ENCODE measurements at places on chromosomes 4 and X.

GRCh38 chrX:114584375-114584943 lies 573 bp downstream of the HTR2C start:
- DNase-seq = no peak

- DNase-seq = no peak
These were observed 12.8 kb downstream of the SUPT20HL2 start for GRCh38 chrX:24301060-24301459.

DNA sequence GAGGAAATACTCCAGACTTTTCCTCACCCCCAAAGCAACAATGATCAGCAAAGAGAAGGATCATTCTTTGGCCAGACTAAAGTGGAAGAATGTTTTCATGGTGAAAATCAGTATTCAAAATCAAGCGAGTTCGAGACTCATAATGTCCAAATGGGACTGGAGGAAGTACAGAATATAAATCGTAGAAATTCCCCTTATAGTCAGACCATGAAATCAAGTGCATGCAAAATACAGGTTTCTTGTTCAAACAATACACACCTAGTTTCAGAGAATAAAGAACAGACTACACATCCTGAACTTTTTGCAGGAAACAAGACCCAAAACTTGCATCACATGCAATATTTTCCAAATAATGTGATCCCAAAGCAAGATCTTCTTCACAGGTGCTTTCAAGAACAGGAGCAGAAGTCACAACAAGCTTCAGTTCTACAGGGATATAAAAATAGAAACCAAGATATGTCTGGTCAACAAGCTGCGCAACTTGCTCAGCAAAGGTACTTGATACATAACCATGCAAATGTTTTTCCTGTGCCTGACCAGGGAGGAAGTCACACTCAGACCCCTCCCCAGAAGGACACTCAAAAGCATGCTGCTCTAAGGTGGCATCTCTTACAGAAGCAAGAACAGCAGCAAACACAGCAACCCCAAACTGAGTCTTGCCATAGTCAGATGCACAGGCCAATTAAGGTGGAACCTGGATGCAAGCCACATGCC lies 89.7 kb downstream of the TET2 start:
- DNase-seq = no peak

DNA sequence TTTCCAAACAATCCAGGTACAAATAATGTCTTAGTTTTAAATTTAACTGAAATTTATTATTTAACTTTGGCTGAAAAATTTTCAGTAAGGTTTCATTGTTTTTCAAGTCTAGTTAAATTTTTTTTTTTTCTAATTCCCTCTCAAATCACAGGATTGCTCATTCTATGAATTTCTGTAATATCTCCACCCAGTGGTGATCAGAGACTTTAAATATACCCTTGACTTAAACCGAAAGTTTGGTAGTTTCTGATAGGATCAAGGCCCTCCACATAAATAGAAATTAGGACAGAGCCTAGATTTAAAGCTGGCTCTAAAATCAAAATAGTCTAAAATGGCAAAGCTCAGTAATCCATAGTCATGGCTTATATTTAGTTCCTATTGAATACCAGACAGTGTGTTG lies 175.4 kb downstream of the TBCK start:
- no peak for DNase-seq

GRCh38 chrX:25548811-25549210 lies 533.0 kb upstream of the ARX start:
- no peak for DNase-seq

DNA sequence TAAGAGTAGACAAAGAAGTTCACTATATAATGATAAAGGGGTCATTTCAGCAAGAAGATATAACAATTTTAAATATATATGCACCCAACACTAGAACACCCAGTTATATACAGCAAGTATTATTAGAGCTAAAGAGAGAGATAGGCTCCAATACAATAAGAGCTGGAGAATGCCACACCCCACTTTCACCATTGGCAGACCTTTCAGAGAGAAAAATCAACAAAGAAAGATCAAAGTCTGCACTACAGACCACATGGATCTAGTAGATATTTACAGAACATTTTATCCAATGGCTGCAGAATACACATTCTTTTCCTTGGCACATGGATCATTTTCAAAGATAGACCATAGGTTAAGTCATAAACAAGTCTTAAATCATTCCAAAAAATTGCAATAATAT lies 479.7 kb upstream of the DIAPH2 start:
- DNase-seq = no peak

DNA sequence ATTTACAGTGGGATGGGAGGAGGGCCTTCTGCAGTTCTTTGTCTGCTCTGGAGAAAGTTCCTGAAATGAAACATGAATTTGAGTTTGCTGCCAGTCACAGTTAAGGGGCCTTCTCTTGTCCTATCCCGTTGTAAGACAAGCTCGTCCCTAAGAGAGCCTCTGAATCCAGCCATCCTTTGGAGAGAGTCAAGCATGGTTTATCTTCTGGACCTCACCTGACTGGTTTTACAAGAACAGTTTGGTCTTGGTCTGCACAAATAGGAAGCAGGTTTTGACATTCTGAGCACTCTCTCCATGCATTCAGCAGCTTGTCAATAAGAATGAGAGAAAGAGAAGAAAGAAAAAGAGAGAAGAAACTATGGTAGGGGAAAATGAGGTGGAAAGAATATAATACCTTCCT lies 20.4 kb upstream of the TENM3 start:
- no peak for DNase-seq

- no peak for DNase-seq
These were observed 1841.8 kb downstream of the PCDH7 start for GRCh38 chr4:32562010-32562409.

DNA sequence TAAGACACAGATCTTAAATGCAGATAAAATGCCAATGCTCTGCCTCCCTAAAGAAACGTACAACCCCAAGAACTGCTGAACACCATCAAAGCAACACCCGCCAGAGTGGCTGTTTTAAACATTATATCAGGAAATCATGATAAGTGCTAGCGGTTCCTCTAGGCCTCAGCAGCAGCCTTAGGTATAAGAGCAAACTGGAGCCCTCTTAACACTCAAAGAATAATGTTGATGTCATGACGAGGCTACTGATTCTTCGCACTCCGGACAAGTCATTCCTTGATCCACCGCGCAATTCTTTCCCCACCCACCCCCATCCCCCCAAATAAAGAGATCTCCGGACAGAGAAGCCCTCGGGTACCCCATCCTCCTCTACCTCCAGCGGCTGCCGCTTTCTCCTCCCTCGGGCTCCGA lies 507 bp downstream of the LIN54 start:
- DNase-seq = peak; percentile 27

- peak; percentile 17 for DNase-seq
These were observed 2.7 kb upstream of the MAML3 start for GRCh38 chr4:140156529-140157171.

GRCh38 chr4:37516057-37516775 lies 170.0 kb downstream of the RELL1 start:
- no peak for DNase-seq

GRCh38 chrX:45716750-45717149 lies 516.1 kb upstream of the DIPK2B start:
- DNase-seq = no peak

- DNase-seq = no peak
These were observed 405 bp downstream of the CENPE start for GRCh38 chr4:103197765-103198110.

- DNase-seq = no peak
These were observed 50.0 kb upstream of the TRIM2 start for GRCh38 chr4:153154007-153154975.

DNA sequence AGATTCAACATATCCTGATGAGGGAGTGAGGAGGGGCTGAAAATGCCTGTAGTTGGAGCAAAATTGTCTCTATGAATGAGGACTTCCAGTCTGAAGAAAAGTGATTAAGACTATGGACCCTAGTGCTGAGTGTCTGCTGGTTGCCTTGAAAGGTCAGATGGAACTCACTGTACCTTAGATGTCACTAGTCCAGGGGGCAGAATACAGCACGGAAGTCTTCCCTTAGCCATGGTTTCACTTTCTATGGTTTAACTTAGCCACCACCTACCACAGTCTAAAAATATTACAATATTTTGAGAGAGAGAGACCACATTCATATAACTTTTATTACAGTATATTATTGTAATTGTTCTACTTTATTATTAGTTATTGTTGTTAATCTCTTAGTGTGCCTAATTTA lies 223.1 kb downstream of the FMR1NB start:
- DNase-seq = no peak
